Renal cortex interstitium (tissue), 15 donors: ENCODE measurements at places on chromosomes 4 and X.

DNA sequence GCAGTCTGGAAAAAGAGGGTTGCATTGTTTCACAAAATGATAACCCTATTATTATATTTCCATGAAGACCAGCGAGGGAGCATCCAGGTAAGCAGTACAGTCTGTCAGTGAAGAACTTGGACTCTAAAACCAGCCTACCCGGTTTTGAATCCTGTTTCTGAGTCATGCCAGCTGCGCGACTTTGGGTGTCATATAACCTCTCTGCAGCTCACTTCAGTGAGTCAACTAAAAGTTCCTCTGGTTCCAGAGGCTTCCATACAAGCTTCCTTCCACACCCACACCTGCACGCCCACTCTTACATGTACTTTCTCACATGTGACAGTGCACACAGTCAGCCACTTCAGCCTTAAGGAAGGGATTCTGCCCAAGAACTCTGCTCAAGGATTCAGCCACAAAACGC is 49.8 kb upstream of the PRPS2 start:
- DNase-seq, result no peak

GRCh38 chrX:47587091-47587891 is 5.1 kb downstream of the TIMP1 start:
- no peak for DNase-seq

DNA sequence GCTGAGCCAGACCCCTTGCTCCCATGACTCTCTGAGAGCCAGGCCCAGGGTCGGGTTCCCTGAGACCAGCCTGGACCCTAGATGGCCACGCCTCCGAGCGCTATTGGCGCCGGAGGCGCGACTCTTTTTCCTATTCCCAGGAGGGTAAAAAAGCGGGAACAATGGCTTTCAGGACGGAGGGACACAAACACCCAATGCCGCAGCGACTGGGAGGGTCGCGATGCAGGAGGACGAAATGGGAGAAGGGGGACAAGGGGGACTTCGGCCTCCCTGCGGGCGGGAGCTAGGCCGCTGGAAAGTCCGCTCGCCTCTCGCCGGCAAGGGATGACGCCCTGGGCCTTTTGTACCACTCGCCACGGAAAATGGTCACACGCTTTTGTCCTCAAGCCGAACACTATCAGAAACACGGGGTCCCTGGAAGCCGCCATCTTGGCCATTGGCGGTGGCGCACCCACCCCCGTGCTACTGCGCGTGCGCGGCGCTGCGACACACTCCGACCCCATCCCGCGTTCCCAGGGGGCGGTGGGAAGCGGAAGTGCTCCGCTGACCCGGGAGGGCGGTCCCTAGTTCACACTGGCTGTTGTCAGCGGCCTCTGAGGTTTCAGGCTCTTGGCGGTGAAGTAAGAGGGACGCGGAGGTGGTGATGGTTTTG is 98.4 kb downstream of the ZNF674 start:
- DNase-seq, result peak; percentile 66

- DNase-seq, result peak; percentile 11
Observed at GRCh38 chrX:12065251-12065650, 73.0 kb upstream of the FRMPD4 start.

DNA sequence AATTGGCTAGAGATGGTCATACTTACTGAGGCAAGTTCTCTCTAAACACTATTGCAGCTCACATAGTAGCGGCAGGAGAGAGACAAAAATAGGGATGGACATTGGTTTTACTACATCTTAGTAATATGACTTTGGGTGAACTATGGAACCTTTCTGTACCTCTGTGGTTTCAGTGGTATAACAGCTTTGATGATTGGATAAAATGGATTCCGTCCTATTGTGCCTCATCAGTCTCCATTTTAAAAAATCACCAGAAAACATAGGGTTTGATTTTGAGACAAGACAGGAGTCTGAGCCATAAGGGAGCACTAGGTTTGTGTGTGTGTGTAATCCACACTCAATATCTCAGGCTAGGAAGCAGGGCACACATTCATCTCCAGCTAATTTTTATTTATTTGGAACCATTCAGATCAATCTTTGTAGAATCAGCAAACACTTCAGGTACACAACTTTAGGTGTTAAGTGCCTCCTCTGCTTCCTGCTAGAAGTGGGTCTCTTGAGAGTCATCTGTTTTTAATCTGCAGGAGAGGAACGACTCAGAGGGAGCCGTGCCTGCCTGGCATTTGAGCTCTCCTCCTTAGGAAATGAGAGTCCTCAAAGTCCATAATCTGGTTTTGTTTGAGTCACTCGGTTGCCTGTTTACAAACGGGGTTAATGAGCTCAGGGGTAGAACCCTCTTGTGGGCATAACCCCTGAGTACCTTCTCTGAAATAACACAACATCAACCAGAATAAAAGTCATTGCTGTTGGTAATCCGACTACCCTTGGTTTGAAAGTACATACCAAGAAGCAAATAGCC is 238.5 kb upstream of the BOD1L1 start:
- no peak for DNase-seq

DNA sequence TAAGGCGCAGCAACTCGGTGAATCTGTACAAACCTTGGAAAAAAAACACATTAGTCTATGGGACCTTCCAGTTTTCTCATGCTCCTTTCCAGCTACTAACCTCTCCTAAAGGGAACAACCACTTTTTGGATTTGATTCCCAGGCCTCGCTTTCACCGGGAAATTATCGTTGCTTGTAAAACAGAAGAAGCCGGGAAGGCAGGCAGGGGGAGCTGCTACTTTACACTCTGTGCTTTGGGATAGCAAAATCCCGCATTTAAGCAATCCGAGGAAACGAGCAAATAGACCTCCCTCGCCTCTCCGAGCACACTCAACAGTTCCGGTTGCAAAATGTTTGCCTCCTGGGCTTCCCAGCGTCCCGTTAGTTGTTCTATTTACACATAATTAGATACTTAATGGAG is 1.2 kb downstream of the CD38 start:
- DNase-seq, result peak; percentile 31

- DNase-seq, result no peak
Observed at GRCh38 chrX:148728901-148729300, 228.5 kb downstream of the AFF2 start.

- DNase-seq, result no peak
Observed at GRCh38 chr4:19698961-19699360, 552.7 kb upstream of the SLIT2 start.

DNA sequence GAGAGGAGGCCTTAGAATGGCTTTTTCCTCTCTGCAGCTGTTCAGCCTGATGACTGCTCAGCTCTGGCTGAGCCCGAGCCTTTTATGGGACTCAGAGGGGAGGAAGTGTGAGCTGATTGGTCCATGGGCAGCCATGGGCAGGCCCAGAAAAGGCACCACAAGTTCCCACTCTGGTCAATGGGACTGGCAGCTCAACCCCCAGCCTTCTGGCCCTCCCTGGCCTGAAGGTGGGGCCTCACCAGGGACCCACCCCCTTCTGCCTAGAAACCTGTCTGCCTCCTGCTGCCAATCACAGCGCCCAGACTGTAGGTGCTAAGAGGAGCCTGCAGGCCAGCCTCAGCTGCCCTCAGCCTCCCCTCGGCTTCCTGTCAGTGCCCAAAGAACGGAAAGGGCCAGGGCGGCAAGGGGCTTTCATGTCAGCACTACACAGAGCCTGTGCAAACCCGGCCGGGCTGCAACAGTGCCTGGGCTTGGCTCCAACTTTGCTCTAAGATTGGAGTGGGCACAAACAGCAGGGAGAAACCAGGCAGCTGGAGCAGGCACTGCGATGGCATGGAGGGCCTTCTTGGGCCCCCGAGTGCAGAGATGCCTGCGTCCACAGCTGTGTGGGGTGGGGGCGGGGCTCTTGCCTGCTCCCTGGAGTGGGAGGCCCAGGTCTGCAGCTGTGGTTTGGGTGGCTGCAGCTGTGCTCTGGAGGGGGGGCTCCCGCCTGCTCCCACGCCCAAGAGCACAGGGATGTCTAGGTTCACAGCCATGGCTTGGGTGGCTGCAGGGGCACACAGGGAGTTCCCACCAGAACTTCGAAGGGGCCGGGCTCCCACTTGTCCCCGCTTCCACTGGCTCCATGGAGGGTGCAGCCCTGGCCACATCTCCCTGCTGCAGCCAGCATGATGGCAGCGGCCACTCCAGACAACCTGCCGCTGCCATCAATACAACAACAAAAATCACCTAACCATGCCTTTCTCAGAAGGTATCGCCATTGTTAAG is 92.6 kb downstream of the NXF2 start:
- DNase-seq, result no peak

DNA sequence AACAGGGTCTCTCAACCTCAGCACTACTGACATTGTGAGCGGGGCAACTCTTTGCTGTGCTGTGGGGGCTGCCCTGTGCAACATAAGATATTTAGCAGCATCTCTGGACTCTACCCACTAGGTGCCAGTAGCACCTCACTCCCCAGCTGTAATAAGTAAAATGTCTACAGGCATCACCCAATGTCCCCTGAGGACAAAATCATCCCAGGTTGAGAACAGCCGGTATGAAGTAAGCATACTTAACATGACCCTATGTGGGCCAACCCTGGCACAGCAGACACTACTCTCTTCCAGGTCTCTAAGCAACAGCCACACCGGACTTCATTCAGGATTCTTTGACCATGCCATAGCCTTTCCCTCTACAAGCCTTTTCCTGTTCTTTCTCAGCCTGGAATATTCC is 10.5 kb upstream of the MGST2 start:
- DNase-seq, result no peak

DNA sequence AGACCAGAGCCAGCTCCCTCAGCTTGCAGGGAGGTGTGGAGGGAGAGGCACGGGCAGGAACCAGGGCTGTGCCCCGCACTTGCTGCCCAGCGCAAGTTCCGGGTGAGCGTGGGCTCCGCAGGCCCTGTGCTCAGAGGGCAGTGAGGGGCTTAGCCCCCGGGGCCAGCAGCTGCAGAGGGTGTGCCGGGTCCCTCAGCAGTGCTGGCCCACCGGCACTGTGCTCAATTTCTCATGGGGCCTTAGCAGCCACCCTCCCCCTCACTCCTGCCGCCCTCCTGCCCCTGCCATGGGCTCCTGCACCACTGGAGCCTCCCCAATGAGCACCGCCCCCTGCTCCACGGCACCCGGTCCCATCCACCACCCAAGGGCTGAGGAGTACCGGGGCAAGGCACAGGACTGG is 104.6 kb upstream of the SRD5A3 start:
- no peak for DNase-seq

- no peak for DNase-seq
Observed at GRCh38 chr4:31156221-31156620, 436.1 kb downstream of the PCDH7 start.

GRCh38 chr4:76752861-76753501 is 145.0 kb downstream of the SOWAHB start:
- DNase-seq, result no peak

GRCh38 chr4:110287130-110287529 is 88.7 kb upstream of the ELOVL6 start:
- DNase-seq, result no peak

DNA sequence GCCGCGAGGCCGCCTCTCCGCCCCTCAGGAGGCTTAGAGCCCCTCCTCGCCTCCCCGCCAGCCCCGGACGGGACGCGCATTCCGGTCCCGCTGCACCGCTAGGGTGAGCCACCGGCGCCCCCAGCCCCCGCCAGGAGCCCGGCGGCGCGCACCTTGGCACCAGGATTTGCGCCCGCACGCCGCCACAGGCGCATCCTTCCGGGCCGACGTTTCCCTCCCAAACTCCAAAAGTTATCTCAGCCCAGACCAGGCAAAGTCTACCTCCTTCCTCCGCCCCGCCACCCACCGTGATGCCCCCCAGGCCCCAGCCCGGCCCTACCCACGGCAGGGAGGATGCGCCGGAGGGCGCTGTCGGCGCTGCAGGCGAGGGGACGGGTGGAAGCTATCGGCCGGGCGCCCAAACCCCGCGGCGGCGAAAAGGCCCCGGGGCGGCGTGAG is 538 bp downstream of the SCML2 start:
- DNase-seq, result no peak

DNA sequence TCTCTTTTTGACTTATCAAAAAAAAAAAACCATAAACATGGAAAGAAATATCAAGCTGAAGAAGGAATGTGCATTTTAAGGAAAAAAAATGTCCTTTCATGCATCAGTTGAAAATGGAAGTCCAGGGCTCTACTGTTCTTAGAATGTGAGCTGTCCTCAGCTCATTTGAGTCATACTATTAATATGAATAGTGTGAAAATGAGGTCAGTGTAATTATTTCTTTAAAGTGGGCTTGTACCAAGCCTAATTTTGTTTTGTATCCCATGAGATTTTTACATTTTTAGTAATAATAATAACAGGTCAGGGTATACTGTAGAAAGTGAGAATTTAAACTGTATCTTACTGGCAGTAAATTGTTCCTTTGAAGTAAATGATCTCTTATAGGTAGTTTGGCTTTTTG is 148.5 kb downstream of the NAA11 start:
- DNase-seq, result no peak

- DNase-seq, result no peak
Observed at GRCh38 chrX:10841579-10841978, 221.2 kb upstream of the MID1 start.
